ENCODE measurements at places on chromosomes 4 and X.

- DNase-seq, result peak; percentile 32
These were observed 27.6 kb downstream of the QRFPR start for GRCh38 chr4:121353213-121353612.

GRCh38 chr4:153729895-153730294, 29.9 kb downstream of the RNF175 start:
- no peak for DNase-seq

GRCh38 chrX:154057791-154058190, 38.1 kb upstream of the IRAK1 start:
- no peak for DNase-seq

GRCh38 chrX:5399403-5399802, 829.3 kb downstream of the NLGN4X start:
- no peak for DNase-seq

DNA sequence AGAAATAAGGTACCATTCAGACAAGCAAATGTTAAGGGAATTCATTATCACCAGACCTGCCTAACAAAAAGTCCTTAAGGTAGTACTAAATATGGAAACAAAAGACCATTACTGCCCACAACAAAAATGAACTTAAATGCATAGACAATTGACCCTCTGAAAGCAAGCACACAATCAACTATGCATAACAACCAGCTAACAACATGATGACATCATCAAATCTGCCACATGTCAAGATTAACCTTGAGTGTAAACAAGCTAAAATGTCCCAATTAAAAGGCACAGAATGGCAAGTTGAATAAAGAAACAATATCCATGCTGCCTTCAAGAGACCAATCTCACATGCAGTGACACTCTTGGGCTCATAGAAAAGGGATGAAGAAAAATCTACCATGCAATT, 160.7 kb upstream of the CPXCR1 start:
- no peak for DNase-seq

GRCh38 chr4:55499495-55499894, 47.2 kb downstream of the CLOCK start:
- DNase-seq, result no peak

- DNase-seq, result peak; percentile 9
These were observed 176.2 kb upstream of the CXorf66 start for GRCh38 chrX:140141444-140142029.

DNA sequence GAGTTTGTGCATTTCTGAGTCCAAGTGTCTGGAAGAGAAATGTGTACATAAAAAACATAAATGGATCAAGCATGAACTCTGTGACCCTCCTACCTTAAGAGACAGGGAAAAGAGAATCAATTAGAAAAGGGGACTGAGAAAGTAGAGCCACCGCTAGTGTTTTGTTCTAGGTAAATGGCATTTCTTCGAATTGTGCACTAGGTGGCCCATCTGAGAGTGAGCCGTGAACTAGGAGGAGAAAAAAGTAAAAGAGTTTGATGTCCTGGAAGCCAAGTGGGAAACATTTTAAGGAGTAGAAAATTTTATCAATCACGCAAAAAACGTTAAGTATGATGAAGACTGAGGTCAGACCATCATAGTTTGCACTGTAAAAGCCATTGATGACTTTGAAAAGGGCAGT, 55.1 kb downstream of the NAF1 start:
- peak; percentile 2 for DNase-seq
